ENCODE measurements at places on chromosomes 7 and 10. TPM values are rescaled to one million over a fixed set of nuclear protein-coding genes. Genes with fewer than 3 reads are reported as not detected.

The KNDC1 gene
- total RNA-seq = 1.6 TPM

The FOXP2 gene
- 0.08 TPM for total RNA-seq

The TMEM213 gene
- not detected for total RNA-seq

The PLAU gene
- total RNA-seq = 16.5 TPM

The RBP4 gene
- 0.23 TPM for total RNA-seq

The LIPK gene
- not detected for total RNA-seq

The FAM204A gene
- 44.0 TPM for total RNA-seq

The ABCB1 gene
- 0.75 TPM for total RNA-seq

The SFTPA2 gene
- total RNA-seq = not detected

The EVX1 gene
- not detected for total RNA-seq

The C10orf62 gene
- 0.08 TPM for total RNA-seq

The PTN gene
- total RNA-seq = 9.3 TPM

The TMEM26 gene
- total RNA-seq = 0.35 TPM

The UNCX gene
- total RNA-seq = not detected

The DNMBP gene
- 14.5 TPM for total RNA-seq

The PHF14 gene
- total RNA-seq = 41.4 TPM

The GDF10 gene
- total RNA-seq = 1.1 TPM

The FGFBP3 gene
- 0.23 TPM for total RNA-seq

The ASAH2 gene
- 1.1 TPM for total RNA-seq

The CCL24 gene
- not detected for total RNA-seq

All from smooth muscle cell of the coronary artery (primary cell).